Epithelial cell of prostate (primary cell): ENCODE measurements at places on chromosomes 6 and 20.

DNA sequence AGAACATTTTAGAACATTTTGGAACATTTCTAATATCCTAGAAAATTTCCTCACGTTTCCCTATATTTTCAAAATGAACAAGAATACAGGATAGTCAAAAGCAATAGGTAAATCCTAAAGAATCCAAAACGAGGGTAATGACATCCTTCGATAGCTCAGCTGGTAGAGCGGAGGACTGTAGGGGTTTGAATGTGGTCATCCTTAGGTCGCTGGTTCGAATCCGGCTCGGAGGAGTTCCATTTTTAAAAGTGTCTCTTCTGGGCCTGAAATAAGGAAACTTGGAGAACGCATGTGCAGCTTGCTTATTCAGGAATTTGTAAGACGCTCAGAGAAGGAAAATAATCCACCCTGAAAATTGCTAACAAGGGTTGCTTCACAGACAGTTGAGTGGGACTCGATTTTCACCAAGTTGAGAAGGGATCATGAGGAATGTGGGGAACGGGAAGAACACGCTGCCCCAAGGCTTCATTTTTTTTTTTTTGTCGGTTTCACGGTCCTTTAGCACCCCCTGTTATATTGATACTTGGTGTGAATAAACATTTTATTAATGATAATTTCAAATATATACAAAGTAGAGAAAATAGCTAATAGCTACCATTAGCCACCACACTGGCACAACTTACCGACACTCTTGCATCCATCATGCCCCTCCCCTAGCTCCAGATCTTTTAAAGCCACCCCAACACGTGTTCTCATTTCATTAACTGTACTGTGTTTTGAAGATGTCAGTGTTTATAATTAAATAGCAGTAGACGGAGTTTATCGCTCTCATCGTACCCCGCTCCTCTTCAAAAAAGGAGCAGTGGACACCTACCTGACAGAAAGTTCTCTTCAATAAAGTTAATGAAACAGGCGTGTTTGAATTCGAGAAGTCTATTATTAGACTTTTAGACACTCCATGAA is 1.8 kb upstream of the ABT1 start:
- no peak for DNase-seq

DNA sequence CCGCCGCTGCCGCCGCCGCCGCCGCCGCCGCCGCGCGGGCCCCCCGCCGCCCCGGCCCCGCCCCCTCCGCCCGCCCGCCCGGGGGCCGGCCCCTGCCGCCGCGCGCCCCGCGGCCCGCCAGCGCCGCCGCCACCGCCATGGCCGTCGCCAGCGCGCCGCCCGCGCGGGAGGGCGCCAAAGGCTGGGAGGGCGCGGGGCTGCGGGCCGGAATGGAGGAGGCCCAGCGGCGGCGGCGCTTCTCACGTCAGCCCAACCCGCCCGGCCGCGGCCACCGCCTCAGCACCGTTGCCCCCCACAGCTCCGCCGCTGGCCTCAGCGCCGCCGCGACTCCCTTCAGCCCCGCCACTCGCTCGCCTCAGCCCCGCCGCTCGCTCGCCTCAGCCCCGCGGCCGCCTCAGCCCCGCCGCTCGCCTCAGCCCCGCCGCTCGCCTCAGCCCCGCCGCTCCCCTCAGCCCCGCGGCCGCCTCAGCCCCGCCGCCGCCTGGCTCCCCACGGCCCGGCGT is 258 bp downstream of the PHF10 start:
- no peak for DNase-seq

DNA sequence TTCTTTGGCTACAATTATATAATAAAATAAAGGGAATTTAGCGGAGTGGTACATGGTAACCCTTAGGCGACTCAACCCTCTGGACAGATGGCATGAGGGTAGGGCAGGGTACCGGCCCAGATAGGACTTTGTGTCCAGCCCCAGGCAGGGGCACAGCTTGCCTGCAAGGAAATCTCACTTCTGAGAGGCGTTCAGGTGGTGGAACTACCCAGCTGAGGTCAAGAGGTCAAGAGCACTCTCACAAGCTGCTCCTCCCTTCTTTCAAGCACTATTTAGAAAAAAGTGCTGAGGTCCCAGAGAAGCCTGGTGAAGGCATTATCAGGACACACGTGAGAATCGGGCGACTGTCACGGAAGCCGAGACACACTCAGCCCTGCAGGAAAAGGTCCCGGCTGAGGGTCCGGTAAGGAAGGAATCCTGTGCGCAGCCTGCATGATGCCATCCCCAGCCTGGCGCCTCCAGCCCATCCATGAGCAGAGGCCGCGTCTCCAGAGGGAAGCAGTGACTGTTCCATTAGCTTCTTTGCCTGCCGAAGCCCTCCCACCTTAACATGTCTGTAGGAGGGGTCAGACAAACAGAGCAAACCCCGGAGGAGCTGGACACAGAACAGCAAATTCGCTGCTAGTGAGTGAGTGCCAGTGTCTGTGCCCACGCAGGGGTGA is 54.8 kb downstream of the WDR27 start:
- DNase-seq = no peak

DNA sequence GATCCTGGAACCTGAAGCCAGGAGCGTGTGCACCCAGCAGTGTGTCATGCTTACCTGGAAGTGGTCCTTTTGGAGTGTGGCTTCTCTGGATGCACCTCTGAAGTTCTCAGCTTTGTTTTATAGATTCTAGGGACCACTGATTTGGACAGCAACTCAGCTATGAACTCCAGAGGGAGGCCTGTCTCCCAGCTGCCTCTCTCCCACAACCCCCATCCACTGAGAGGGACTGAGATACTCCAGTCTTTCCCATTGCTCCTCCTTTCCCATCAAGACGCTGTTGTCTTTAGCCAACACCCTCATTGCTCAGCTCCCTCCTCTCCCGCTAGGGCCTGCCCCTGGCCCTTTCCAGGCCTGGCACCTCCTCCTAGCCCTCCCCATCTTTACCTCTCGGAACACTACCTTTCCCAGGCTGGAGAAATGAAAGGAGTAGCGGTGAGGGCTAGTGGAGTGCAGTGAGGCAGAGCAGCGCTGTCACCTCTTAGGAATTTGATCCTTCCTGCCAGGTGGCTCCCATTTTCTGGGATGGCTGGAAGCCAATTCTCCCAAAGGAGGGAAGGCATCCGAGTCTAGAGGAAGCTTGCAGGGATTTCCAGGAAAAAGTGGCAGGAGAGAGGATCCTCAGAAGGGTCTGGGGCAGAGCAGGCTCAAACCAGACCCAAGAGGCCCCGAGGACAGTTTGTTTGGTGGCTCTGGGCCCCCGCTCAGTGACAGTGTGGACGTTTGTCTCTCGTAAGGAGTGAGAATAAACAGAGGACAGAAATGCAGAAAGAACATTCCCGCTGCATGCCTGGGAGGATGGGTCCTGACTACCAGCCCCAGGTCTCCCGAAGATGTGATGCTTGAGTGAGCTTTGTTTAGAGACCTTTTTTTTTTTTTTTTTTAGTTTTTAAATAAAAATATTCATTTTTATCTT is at the start of gene LRRN4:
TSS of gene LRRN4 (minus strand) at position 285 of the 913 bp plus-strand sequence. CDS start 1,261 bp downstream, outside the sequence.
- peak; percentile 18 for DNase-seq

- DNase-seq = no peak
Measured at GRCh38 chr6:164039954-164040375, 625.4 kb downstream of the QKI start.
